Activated naive CD4-positive, alpha-beta T cell treated with anti-CD3 and anti-CD28 coated beads, Interleukin-2, amount 10 ng/mL, durations not matched to agents 7 days and 5 days (primary cell): ENCODE measurements at places on chromosomes 7 and 10.

DNA sequence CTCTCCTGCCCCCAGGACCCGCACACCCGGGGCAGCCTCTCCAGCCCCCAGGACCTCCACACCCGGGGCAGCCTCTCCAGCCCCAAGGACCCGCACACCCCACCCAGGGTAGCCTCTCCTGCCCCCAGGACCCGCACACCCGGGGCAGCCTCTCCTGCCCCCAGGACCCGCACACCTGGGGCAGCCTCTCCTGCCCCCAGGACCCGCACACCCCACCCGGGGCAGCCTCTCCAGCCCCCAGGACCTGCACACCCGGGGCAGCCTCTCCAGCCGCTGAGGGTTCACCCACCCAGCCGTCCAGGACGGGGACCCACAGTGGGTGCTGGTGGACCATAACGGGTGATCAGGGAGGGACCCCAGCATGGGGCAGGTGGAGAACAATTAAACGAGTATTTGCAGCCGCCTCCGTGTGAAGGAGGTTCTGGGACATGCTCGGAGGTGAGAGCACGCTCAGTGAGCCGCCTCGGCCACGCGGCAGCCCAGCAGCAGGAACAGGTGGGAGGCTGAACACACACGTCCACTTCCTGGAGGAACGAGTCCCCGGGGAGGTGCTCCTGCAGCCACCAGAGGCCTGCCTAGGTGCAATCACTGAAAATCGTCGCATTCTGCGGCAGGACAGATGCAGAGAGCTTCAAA lies 107.9 kb downstream of the PDGFA start:
- DNase-seq = no peak

GRCh38 chr7:111883241-111883640 lies 320.9 kb upstream of the IMMP2L start:
- no peak for DNase-seq

DNA sequence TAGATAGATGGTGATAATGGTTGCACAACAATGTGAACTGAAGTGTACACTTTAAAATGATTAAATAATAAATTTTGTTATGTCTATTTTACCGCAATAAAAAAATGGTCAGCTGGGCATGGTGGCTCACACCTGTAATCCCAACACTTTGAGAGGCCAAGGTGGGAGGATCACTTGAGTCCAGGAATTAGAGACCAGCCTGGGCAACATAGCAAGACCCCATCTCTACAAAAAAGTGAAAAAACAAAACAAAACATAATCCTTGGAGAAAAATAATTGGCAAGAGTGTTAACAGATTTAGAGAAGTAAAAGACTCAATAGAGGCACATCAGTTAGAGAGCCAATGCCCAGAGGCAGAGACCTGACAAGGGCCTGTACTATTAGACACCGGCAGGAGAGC lies 9.9 kb upstream of the RPEL1 start:
- no peak for DNase-seq

DNA sequence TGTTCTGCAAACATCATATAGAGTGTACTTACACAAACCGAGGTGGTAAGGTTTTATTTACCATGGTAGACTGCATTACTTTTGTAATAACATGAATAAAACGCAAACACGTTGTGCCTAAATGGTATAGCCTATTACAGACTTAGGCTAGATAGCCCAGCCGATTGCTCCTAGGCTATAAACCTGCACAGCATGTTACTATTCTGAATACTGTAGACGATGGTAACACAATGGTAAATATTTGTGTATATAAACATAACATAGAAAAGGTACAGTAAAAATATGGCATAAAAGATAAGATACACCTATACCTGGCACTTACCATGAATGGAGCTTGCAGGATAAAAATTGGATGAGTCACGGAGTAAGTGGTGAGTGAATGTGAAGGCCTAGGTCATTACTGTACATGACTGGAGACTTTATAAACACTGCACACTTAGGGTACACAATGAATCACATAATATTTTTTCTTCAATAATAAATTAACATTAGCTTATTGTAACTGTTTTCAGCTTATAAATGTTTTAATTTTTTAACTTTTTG lies 16.3 kb downstream of the AKR1D1 start:
- no peak for DNase-seq

DNA sequence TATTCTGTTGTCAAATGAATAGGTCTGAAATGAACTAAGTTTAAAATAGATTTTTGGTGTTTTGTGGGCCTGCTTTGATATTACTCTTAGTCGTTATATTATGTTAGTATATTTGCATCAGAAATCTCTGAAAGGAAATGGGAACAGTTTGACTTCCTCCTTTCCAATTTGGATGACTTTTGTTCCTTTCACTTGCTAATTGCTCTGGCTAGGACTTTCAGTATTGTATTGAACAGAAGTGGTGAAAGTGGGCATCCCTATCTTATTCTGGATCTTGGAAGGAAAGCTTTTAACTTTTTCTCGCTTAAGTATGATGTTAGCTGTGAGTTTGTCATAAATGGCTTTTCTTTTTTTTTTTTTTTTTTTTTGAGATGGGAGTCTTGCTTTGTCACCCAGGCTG lies 273.6 kb upstream of the DKK1 start:
- DNase-seq = no peak

DNA sequence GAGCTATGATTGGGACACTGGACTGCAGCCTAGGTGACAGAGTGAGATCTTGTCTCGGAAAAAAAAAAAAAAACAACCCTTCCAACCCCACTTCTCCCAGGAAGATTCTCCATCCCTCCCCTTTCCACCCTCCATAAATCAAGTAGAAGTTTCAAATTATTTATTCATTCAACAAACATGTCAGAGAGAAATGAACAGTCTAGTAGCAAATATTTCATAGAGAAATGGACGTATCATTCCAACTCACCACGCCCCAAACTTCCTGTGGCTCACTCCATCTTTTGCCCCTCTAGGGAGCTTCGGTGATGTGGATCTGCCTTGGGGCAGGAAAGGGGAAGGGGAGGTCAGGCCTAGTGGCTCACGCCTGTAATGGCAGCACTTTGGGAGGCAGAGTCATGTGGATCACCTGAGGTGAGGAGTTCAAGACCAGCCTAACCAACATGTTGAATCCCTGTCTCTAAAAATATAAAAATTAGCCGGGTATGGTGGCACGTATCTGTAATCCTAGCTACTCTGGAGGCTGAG lies 638 bp upstream of the TRAPPC14 start:
- no peak for DNase-seq

DNA sequence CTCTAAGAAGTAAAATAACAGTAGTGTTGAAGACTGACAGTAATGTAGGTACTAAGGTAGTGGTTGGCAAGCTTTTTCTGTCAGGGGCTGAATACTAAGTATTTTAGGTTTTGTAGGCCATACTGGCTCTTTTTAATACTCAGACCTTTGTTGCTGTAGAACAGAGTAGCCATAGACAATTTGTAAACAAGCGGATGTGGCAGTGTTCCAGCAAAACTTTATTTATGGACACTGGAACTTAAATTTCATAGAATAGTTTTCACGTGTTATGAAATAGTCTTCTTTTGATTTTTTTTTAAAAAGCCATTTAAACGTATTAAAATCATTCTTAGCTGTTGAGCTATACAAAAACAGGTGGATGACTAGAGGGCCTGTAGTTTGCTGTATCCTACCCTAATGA lies 121.2 kb downstream of the MLLT10 start:
- no peak for DNase-seq

DNA sequence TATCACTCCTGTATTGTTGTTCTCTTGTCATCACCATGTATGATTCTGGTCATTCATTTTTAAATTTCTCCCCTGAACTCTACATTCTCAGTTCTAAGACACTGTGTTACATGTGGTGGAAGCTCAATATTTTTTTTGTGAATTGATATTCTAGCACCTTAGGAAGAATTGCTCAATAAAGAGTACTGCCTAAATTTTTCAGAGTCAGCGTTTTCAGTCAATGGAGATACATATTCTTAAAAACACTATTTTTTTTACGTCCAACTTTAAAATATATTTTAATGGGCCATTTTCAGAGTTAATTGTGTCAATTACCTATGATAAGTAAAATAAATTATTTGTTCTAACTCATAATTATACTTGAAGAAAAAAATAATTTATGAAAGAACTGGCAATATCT lies 210.4 kb upstream of the PLXDC2 start:
- no peak for DNase-seq

DNA sequence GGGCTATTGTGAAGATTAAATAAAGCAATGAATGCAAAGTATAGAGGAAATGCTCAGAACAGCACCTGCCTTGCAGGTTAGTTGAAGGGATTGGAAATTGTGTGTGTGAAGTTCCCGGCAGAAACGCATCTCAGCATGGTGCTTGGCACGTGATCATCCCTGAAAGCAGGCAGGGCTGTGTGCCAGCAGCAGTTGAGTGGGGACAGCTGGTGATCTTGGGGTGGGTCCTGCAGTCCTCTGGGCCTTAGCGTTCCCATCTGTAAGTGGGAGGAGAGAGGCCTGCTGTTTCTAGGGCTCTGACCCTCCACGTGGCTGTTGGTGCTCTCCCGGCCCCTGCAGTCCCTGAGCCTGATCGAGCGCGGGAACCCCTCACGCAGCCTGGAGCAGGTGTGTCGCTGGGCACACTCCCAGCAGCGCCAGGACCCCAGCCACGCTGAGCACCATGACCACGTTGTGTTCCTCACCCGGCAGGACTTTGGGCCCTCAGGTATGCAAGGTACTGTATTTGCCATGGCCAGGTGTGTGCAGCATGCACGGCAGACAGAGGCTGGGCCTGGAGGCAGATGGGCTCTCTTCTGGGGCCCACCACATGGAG lies 55.3 kb downstream of the TBATA start:
- no peak for DNase-seq

DNA sequence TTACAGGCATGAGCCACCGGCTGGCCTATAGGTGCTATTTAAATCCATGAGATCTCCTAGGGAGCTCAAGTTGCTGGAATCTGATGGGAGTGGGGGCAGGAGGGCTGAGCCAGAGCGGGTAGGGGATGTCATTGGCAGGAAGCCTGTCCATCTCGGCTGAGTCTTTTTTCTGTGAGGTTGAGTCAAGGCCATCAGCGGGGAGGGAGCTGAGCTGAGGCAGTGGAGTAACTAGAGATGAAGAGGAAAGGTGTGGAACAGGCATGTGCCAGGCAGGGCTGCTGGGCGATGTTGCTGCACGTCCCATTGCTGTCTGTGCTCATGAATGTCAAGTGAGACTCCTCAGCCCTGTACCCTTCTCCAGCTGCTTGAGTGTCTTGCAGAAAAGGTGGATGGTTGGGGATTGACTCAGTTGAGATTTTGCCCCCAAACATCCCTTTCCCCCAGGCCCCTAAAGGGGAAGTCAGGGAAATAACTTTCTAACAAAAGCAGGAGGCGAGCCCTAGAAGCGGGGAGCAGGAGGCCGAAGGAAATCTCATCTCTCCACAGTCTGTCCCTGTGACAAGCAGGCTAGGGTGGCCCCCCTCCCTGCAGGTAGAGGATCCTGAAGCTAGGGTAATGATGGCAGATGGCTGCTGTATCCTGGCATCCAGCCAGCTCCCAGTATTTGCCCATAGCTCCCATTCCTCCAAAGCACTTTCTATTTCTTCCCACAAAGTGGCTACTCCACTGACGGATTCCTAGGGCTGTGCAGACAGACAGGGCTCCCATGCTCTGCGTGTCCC lies 5.4 kb downstream of the ATP6V1F start:
- no peak for DNase-seq

DNA sequence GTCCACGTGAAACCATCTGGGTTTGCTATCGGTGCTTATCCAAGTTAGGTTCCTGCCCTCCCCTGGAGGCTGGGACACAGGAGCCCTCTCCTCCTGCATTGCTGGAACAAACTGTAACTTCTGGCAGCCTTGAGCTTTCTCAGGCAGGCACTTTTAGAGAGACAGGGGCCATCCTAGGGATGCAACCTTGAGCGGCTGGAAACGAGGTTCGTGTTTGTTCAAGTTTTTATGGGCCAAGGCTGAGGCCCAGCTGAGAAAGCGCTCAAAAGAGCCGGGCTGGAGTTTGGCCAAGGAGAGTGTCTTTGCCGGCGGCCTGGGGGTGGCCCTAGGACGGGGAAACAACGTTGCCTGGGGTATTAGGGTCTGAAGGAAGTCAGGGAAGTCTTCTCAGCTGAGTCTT lies 5.5 kb upstream of the MMD2 start:
- no peak for DNase-seq

- DNase-seq = no peak
These were observed 22.8 kb downstream of the GRID1 start for GRCh38 chr10:86343761-86344160.

- DNase-seq = no peak
These were observed 12.5 kb upstream of the HNRNPF start for GRCh38 chr10:43421519-43421918.

GRCh38 chr10:18332048-18332447 lies 191.8 kb downstream of the CACNB2 start:
- DNase-seq = no peak

DNA sequence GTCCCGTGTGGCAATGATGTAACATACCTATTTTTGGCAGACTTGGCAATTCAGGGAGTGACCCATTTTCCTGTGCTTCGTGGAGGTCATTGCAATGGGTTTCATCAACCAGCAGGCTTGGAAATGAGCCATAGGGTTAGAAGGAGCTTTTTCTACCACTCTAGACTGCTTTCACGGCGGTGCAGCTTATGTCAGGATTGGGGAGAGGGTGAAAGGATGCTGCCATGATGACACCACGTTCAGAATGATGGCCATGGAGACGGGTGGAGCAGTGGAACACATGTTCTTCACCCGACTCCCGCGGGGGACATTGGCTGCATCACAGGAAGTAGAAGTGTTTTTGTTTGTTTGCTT lies 220.2 kb downstream of the EMX2 start:
- DNase-seq = no peak

GRCh38 chr10:113069595-113069994 lies 119.5 kb downstream of the TCF7L2 start:
- no peak for DNase-seq

DNA sequence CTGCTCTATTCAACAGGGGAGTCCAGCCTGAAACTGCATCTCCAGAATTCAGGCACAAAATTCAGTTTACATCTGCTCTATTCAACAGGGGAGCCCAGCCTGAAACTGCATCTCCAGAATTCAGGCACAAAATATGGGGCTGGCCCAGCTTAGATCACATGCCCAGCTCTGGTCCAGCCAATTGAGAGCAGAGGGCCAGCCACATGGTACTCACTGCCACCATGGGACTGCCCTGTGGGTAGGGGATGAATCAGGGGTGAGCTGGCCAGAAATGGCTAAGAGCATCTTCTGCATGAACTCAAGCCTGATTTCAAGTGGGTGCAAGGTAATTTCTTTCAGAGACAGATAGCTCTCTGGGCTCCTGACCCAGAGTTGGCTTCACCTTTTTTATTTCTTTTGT lies 156.6 kb upstream of the LYZL2 start:
- DNase-seq = no peak

DNA sequence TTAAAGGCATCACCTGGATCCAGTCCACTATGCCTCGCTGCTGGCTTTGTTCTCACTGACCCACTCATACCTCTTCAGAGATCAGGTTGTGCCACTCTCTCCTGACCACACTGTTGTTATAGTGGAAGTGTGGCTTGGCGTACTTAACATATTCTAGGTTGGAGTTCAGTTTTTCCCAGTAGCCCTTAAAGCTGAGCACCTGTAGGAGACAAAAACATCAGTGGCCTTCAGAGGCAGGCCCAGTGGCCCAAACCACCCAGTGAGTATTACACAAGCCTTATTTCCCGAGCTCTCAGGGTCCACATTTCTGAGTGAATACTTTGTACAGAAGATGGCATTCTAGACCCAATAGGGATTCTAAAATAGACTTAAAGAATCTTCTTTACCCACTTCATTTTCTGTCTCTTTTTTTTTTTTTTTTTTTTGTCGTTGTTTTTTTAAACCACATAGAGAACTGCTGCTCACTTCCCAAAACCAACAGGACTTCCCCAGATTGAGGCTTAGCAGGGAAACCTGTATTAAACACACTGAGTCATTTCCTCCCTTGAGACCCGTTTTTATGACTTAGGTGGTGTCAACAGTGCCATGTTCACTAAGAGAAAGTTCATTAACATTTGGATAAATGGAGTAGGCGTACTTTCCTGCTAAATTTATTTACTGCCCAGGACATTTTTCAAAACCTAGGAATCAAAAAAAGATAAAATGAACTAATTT lies 85.8 kb downstream of the GSAP start:
- no peak for DNase-seq
